ENCODE measurements at places on chromosomes 1 and 21.
A peak's percentile ranks its signal among the peaks of the same experiment; 100 is the strongest.

DNA sequence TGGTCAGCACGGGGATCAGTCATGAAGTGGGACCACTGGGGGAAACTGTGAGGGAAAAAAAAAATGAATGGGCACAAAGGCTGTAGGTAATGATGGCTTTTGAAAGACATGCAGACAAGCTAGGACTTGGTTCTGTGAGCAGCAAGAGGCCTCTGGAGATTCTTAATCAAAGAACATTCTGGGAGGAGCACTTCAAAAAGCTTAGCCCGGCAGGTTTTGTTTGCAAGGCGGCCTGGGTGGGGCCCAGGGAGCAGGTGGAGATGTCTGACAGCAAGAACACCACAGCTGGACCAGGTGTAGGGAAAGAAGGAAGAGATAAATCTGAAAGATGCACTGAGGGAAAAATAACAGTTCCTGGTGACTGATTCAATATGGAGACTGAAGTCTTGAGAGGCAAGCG is 6.0 kb downstream of the TEX35 start:
- DNase-seq, result no peak

DNA sequence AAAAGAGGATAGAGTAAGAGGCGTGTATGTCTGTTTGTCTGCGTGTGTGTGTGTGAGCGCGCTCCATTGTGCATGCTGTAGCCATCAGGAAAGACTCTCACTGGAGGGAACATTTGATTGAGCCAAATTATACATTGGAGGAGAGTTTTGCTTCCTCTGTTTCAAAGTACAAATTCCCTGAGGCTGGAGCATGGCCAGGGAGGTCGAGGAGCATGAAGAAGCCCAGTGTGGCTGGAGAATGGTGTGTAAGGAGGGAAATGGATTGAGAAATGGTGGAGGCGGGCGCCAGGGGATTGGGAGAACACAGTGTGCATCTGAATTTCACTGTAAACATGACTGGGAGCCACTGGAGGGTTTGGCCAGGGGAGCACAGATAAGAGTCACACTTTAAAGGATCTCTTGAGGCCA is 22.1 kb upstream of the EFNA1 start:
- no peak for DNase-seq

- no peak for DNase-seq
Measured at GRCh38 chr1:177928952-177929351, 40.9 kb downstream of the SEC16B start.

DNA sequence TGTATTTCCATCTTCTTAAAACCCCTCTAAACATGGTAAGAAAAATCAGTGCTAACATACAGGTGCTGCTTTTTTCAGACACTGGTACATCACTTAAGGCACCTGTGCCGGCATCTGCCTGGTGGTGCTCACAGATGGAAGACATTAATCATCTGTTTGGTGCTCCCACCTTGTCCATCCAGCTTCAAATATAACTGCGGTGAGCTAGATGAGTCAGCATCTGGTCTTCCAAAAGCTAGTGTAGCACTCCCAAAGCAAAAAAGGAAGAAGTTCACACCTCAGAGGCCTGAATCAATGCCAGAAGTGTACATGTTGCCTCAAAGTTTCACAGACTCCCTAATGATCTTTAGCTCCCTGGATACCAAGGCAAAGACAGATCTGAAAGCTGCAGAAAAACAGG is 44.4 kb downstream of the TM2D1 start:
- no peak for DNase-seq

GRCh38 chr1:201266774-201267173 is 16.5 kb upstream of the PKP1 start:
- peak; percentile 24 for DNase-seq

GRCh38 chr1:172323686-172324085 is 96.8 kb upstream of the C1orf105 start:
- no peak for DNase-seq

DNA sequence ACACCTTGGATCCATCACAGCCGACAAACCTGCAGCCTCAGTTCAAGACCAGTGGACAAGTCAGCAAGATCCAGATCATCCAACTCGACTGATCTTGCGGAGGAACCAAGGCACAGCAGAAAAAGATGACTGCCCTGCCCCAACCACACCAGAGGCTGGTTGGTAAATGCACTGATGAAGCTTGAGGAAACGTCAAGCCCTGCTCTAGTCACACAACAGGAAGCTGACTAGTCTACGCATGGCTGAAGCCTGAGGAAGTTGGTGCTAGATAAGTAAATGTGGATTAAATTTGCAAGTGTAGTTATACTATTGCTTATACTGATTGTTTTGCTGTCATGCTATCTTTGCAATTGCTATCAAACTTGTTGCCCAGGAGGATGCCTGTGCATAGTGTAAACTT is 89.0 kb downstream of the LIPI start:
- DNase-seq, result no peak

- no peak for DNase-seq
Measured at GRCh38 chr1:228666686-228667623, 68.3 kb upstream of the RHOU start.

GRCh38 chr1:30914587-30914922 is 6.0 kb upstream of the SDC3 start:
- no peak for DNase-seq

DNA sequence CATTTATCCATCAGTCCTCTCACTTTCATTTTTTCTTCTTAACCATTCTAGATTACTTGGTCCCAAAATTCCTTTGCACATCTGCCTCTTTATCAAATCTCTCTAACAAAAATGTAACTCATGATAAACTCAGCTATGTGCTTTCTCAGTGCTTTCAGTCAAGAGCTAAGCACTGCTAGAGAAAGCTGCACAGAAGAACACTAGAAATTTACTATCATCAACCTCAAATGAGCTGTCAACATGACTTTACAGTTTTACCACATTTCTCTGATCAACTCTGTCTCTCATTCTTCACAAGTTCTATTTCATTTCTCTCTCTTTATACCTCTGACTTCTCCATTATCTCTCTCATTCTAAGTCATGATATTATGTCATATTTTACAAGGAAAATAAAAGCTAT is 54.2 kb upstream of the PRKACB start:
- no peak for DNase-seq

- no peak for DNase-seq
Measured at GRCh38 chr1:160925652-160926244, 28.9 kb downstream of the ITLN2 start.

- DNase-seq, result peak; percentile 82
Measured at GRCh38 chr1:30911059-30911954, 2.7 kb upstream of the SDC3 start.

- DNase-seq, result no peak
Measured at GRCh38 chr1:6961289-6961688, 176.0 kb downstream of the CAMTA1 start.

GRCh38 chr1:10045480-10046355 is 13.0 kb downstream of the UBE4B start:
- DNase-seq, result no peak

- no peak for DNase-seq
Measured at GRCh38 chr1:198856601-198857000, 217.8 kb downstream of the PTPRC start.

GRCh38 chr1:10625076-10625475 is 150.3 kb downstream of the PEX14 start:
- DNase-seq, result no peak

DNA sequence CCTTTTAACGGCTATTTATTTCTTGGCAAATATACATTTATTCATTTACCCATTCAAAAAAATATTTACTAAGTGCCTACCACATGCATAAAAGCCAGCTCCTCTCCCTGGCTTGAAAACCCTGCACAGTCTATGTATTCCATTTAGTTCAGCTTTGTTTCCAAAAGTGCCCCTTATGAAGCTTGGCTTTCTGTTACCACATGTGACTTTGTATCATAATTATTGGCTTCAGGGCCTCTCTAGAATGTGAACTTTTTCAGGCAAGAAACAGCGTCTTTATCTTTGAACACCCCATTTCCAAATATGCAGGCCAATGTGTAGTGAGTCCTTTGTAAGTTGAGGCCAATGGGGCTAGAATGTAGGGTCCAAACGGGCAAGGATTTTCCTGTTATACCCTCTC is 69.4 kb downstream of the CACHD1 start:
- no peak for DNase-seq

DNA sequence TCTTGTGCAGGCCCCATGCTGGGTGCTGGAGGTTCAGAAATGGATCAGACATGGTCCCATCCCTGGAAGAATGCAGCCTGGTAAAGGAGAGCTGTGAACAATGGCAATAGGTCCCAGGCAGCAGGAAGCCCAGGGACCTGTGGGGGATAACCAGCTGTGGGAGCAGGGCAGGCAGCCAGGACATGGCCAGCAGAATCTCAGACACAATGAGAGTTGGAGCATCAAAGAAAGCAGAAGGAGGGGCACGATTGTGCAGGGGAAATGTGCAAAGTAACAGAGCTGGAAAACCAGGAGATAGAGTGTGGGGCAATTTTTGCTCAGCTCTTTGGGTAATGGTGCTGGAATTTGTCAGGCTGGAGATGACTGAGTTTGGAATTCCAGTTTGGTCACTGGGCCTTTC is 44.3 kb downstream of the C8B start:
- DNase-seq, result no peak

GRCh38 chr1:17098446-17099317 is 20.6 kb downstream of the PADI2 start:
- no peak for DNase-seq

- no peak for DNase-seq
Measured at GRCh38 chr1:107252271-107252670, 111.4 kb downstream of the NTNG1 start.

GRCh38 chr1:200850554-200850953 is 22.2 kb upstream of the GPR25 start:
- DNase-seq, result no peak

- no peak for DNase-seq
Measured at GRCh38 chr1:248843687-248844086, 5.7 kb downstream of the ZNF672 start.

DNA sequence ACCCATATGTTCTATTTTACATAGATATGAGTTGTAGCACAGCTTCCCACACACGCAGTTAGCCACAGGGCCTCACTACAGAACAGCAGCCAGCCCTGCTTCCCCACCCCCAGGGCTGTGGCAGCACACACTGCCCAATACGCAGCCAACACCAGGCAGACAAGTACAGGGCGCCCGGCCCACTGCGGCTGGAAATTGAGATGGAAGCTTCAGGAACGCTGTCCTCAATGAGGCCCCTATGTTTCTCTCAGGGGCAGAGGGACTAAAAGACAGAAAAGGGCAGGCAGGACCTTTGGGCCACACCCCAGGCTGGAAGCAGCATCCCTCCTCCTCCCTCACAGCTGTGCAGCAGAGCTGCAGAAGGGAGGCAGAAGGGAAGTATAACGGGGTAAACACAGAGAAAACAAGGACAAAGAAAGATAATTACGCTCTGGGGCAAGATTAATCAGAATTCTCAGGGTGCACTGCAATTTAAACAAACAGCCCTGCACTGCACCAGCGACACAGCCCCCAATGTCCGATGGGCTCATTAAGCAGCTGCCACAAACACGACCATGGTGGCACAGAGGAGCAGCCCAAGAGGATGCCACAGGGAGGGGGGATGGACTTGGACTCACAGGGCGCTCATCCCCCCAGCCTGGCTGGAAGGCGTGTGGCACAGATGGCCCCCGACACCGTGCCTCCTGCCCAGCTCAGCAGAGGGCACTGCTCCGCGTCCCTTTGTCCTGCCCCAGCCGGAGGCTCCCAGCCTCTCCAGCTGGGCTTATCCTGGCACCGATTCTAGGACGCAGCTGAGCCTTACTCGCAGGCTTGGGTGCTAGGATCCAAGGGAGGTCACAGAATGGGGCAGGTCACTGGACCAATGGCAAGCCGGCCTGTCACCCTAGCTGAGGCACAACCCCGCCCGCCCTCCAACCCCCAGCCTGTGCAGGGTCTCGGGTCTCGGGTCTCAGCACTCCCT is 14.2 kb downstream of the WDR4 start:
- DNase-seq, result peak; percentile 54

- no peak for DNase-seq
Measured at GRCh38 chr1:19079541-19080472, 123.3 kb upstream of the IFFO2 start.

- DNase-seq, result no peak
Measured at GRCh38 chr1:39173119-39173994, 31.1 kb upstream of the MACF1 start.

DNA sequence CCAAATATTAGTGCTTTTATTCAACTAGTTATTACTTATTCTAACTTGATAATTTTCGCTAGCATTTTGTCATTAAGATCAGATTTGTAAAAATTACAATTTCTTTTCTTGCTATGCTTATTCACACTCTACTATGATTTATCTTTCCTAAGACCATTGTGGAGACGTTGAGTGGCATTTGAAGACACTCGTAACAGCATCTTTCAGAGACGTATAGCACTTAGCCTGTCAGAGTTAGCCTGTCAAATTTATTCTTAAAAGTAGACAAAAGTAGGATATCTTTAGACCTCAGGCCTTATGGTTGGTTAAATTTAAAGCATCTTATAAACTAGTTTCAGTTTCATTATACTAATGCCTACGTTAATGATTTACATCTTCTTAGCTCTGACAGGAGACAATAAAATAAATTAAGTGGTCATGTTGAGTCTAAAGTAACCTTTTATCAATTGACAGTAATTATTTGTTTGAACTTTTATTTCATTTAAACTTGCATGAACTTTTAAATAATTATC is 1410.1 kb downstream of the MRPL39 start:
- DNase-seq, result no peak

GRCh38 chr1:153649137-153649862 is 9.2 kb upstream of the SNAPIN start:
- DNase-seq, result no peak

DNA sequence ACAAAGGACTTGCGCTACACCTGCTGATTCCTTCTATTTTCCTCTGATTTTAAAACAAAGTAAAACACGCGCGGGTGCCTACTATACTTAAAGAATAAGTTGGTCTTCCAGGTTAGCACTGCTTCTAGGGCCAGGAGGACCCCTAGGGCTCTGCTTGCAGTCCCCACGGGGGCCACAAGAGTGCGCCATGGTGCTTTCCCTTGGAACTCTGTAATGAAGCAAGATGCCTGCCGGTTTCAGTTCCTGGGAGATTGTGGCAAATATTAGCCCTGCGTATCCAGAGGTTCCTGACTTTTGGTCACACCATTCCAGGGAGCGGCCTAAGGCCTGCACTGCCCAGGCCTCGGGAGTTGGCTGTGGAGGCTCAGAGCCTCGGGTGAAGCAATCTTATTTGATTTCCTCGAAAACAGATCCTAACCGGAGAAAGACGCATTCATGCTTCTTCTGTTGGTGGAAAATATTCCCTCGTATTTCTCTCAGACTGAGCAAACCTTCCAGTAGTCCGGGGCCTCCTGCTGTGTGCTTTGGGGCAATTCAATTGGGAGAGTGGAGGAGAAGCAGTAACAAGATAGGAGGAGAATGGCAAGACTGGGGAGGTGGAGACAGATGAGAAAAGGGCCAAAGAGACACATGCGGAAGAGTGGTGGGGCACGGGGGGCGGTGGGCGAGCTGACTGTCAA is 25.3 kb downstream of the ADAM30 start:
- peak; percentile 80 for DNase-seq

- DNase-seq, result no peak
Measured at GRCh38 chr1:85616364-85616705, 35.8 kb downstream of the CCN1 start.

DNA sequence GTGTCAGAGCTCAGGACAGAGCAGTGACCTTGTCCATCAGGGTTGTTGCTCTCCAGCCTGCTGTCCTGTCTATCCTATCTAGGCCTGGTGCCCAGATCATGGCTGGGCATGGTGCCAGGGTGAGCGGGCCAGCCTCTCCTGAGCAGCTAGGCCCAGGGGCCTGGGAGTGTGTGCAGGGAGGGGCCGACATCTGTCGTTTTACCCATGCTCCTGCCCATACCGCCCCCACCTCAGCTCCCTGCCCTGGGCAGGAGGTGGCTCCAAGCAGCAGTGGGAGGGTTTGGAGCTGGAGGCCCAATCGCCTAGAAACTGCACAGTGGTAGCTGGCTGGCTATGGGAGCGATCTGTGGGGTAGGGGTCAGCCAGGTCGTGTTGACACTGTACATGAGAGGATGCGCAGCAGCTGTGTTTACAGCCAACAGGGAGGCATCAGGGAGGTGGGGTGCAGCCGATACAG is 6.5 kb downstream of the INSRR start:
- DNase-seq, result peak; percentile 85

Data from D341Med (cell line).